ENCODE measurements at places on chromosomes 2 and 18.

DNA sequence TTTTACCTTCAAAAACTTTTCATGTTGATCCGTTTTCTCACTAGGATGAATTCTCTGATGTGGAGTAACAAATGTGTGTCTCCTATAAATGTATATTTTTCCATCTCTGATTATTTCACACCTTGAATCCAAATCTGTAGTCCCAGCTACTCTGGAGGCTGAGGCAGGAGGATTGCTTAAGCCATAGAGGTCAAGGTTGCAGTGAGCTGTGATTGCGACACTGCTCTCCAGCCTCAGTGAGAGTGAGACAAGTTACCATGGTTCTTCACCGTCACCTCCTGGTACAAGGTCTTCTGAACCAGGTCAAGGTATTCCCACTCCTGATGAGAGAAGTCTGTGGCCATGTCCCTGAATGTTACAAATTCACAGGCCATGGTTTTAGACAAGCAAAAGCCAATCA lies 15.1 kb downstream of the GMCL1 start:
- DNase-seq: no peak

GRCh38 chr2:170227507-170227947 lies 49.6 kb downstream of the MYO3B start:
- DNase-seq: no peak

GRCh38 chr2:155997538-155997937 lies 335.0 kb downstream of the NR4A2 start:
- DNase-seq: no peak

DNA sequence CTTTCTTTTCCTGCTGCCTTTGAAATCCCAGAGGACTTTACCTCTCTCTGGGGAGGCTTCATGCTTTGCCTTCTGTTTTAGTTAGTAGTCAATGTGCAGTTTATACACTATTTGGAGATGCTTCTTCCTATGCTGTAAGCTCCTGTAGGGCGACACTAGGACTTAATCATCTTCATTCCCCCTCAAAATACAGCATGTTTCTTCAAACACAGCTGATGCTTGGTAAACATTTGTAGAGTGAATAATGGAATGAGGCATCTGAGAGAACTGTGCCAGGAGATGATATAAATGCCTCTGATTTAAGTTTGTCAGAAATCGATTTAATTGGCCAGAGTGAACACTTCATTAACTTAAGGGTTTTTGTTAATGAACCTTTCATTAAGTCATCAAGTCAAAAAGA lies 43.4 kb downstream of the LHCGR start:
- no peak for DNase-seq

DNA sequence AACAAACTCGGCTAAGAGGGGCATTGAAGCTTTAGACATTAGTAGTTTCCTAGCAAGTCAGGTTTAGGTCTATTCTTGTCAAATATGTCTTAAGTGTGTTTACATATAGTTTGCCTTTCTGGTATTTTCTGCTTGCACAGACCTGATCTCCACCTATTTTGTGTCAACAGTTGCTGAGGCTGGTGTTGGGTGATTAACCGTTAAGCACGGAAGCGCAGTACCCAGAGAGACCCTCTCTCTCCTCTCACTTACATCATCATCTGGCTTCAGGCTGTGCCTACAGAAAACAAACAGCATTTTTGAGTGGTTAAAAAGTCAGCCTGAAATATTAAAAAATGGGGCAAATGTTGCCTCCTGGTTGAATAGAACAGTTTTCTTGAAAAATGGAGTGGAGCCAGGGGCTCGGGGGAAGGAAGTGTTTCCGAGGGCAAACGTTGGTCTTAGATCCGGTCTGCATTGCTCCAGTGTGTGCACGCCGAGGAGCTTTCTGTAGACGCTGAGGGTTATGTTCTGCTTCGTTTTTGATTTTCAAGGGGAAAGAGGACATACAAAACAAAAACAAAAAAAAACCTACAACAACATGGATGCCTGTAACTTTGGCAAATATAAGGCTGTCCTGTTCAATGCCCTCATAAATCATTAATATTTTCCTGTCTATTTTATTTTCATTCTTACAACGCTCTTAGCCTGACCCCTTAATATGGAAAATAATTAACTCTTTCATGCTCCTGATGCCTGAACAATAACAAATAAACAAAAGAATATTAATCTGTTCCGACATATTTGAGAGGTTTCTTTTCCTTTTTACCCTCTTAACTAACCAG lies 120.8 kb downstream of the MEIS1 start:
- no peak for DNase-seq

GRCh38 chr2:194985258-194985657 lies 671.8 kb upstream of the SLC39A10 start:
- DNase-seq: no peak

- no peak for DNase-seq
Measured at GRCh38 chr2:19442731-19443130, 84.3 kb upstream of the OSR1 start.

DNA sequence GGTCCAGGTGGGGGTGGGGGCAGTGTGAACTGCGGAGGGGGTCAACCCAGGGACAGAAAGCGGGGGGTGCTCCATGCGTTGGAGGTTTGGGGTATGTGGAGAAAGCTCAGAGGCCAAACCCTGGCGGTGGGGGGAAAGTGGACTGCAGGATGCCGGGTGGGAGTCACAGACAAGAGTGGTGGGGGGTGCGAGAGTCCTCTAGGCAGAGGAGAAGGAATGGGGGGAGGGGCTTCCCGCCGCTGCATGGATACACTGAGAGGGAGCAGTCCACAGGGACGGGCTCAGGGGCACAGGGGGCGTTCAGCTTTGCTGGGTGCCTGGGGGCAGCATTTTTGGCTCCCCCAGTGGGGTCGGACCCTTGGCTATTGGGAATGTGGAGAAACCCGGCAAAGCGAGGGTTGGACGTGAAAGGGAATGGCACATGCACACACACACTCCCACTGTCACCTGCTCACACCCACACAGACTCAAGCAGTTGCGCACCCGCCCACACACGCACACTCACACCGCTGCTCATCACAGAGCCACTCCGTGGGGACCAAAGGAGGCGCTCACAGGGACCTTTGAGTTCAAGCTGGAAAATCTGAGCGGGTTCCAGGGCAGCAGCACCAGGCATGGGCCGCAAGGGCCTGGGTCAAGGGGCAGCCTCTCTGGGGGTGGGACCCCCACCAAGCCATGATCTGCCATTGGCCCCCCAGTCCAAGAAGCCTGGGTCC lies 7.7 kb downstream of the GBX2 start:
- no peak for DNase-seq

GRCh38 chr2:9741110-9741509 lies 102.2 kb upstream of the TAF1B start:
- DNase-seq: no peak

DNA sequence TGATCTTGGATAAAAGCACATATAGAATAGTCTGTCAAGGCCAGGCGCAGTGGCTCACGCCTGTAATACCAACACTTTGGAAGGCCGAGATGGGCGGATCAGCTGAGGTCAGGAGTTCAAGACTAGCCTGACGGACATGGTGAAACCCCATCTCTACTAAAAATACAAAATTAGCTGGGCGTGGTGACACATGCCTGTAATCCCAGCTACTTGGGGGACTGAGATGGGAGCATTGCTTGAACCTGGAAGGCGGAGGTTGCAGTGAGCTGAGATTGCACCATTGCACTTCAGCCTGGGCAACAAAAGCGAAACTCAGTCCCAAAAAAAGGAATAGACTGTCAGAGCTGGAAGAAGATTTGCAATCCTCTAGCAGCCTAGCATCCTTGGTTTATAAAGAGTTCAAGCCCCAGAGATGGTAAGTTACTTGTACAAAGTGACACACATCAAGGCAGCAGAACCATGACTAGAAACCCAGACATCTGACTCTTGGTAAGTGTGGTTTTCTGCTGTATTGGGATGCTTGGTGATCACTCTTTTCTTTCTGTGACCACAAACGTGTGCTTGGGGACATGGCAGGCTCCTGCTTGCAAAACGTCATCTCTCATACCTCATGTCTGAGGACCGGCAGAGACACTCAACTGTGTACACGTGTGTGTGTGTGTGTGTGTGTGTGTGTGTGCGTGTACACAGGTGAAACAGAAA lies 69.0 kb downstream of the OSBPL6 start:
- no peak for DNase-seq
